ENCODE measurements at places on chromosomes 4 and X.
A peak's percentile ranks its signal among the peaks of the same experiment; 100 is the strongest.

GRCh38 chrX:140712413-140713173, 3.0 kb downstream of the LINC00632 start:
- DNase-seq = peak; percentile 86

DNA sequence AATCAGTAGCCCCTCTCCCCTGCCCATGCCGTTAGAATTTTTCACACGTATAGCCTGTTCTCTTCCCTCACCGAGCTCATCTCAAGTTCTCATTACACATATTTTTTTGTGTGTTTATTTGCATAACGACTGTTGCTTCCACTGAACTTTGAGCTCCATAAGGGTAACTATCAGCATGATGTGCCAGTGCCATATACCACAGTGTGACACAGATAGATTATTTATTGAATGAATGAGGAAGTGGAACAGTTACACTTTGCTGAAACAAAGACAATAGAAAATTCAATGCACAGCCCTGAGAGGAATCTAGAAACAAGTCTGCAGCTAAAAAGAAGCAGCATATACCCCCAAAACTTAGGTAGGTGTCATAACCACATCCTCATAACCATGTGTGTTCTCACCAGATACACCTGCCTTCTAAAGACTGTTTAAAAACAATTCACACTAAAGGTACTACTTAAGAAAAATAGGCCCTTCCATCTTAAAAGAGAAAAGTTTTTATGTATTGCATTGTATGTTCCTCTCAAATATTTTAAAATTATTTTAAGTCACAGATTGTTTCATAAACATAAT, 389.9 kb downstream of the PACRGL start:
- no peak for DNase-seq

DNA sequence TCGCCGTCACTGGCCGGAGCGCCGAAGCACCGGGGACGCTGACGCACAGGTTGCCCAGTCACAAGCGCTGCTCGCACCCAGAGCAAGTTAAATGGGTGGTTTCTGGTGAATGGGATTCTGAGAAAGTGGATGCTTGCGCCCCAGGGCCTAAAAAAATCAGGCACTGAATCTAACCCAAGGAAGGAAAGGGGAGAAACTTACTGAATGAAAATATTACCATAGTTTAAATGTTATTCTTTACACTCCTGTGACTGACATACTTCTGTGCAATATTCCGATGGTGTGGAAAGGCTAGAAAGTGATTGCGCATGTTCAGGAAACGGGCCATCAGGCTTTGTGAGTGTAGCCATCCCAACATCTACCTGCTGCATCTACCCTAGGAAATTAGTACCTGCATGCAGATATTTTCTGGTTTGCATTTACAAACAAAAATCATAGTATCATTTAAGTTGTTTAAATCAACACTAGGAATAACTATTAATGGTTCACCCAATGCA, 838 bp upstream of the ABCG2 start:
- DNase-seq = no peak

- DNase-seq = no peak
Observed at GRCh38 chrX:96906741-96907140, 23.0 kb downstream of the RPA4 start.

GRCh38 chrX:124342174-124342867, 4.0 kb upstream of the SH2D1A start:
- DNase-seq = no peak

DNA sequence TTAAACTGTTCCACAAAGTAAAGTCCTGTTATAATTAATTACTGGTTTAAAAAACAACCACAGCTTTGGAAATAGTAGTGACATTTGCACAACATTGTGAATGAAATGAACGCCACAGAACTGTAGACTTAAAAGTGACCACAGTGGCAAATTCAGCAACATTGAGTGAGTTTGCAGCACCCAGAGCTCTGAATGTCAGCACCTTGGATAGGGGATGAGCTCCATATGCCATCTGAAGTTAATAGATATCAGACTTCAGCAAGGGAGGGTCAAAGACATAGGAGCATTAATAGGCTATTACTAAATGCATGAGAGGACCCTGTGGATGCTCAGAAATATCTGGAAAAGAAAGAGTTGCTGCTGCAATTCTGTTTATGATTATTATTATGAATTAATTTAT, 55.3 kb upstream of the KCNIP4 start:
- no peak for DNase-seq

GRCh38 chr4:139484783-139485311, 30.9 kb downstream of the RAB33B start:
- DNase-seq = no peak

DNA sequence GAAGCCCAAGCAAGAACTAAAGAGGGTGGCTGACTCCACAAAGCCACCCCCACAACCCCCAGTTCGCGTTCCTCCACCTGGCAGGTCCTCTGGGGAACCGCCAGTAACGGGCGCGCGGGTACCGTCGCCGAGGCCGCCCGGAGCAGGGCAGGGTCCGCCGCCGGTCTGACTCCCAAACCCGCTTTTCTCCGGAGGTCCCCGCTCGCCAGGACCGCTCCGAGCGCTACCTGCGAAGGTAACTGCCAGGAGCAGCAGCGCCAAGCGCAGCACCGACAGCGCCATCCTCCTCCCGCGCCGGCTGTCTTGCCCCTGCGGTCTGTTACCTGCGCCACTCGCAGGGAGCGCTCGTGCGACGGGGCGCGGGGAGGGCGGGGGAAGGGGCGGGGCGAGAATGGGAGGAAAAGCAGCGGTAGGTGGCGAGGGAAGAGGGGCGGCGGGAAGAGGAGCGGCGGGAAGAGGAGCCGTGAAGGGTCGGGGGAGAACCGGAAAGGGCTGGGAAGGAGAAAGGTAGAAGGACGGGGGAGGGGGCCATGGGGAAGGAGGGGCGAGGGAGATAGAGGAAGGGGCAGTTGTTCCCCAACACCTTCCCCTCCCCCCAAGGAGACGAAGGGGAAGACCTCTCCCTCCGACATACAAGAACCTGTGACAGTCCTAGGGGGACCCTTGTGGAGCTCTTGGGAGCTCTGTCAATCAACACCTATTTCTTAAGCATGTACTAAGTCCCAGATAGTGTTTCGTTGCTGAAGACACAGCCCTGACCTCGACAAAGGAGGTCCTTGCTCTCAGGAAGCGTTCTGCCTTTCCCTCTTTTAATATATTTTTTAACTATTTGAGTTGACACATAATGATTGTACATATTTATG, at the start of gene SPINK2:
SPINK2 (minus strand) TSS at position 321 of the 863 bp plus-strand sequence; CDS start at position 282, 39 bp downstream.
- no peak for DNase-seq

GRCh38 chr4:56424697-56425514, 10.5 kb downstream of the PPAT start:
- DNase-seq = no peak

DNA sequence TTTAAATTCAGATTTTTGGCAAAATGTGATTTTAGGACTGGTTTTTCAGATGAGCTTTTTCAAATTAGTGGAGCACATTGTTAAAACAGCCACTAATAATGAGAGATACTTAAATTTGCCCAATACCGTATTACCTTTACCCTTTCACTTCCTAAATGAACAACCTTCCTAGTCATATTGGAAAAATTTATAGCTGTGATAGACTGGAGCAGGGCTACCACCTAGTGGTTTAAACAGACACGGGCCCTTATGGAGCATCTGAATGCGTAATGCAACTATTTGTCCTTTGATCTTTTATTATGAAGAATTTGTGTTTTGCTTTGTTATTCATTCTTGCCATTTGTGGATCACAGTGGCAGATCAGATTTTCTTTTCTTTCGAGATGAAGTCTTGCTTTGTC, 72.7 kb downstream of the KDM6A start:
- no peak for DNase-seq

GRCh38 chrX:108165383-108166111, 74.0 kb downstream of the ATG4A start:
- no peak for DNase-seq

DNA sequence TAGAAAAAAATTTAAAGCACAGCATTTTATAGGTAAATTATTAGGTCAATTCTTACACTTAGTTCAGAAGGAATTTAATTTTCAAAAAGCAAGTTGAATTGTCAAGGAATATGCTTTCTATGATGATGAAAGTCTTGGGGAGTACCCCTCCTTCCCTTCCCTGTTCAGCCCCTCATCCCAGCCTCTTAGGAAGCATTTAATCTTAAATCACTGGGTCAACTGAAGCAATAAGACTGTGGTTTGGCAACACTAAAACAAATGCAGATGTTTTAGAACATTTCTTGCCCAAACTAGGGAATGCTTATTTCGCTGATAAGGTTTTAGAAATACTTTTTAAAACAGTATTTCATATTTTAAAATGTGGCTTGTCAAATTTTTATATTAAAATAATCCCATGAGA, 19.1 kb upstream of the ARSJ start:
- no peak for DNase-seq

DNA sequence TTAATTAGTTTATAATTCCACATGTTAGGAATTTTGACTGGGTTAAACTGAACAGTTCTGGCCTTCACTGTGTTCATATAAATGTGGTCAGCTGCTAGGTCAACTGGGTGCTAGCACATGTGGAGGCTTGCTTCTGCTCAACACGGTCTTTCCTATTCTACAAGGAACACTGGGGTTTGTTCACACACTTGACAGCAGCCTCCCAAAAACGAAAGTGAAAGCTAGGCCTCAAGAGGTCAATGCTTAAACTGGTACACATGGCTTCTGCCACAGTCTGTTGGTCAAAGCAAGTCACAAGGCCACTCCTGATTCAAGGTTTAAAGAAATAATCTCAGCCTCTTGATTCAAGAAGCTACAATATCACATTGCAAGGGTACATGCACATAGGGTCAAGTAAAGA, 126.5 kb downstream of the QDPR start:
- DNase-seq = no peak

DNA sequence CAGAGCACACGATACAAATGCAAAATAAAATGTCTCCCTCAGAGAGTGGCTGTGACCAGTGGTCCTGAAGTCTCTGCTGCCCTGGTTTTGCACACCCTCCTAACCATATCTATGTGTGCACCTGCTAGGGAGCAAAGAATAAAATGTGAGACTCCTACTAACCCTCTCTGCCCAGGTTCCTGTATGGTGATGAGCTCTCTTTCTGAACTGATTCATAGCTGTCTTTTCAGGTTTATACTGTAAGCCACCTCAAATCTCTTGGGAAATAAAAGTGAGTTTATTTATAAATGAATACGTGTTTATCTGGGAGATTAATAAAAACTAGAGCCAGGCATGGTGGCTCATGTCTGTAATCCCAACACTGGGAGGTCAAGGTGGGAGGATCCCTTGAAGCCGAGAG, 126.0 kb upstream of the RBPJ start:
- DNase-seq = no peak

GRCh38 chr4:156838761-156839160, 132.8 kb downstream of the PDGFC start:
- no peak for DNase-seq

GRCh38 chrX:117038918-117039440, 576.2 kb upstream of the CT83 start:
- DNase-seq = no peak

- no peak for DNase-seq
Observed at GRCh38 chr4:122764821-122765215, 32.3 kb downstream of the BBS12 start.

GRCh38 chr4:74794382-74795010, at the start of gene BTC:
Gene BTC (minus strand): TSS chr4:74794523. CDS start chr4:74794325, 198 bp downstream.
- peak; percentile 67 for DNase-seq

- no peak for DNase-seq
Observed at GRCh38 chr4:125115941-125116340, 198.8 kb upstream of the FAT4 start.

- DNase-seq = peak; percentile 69
Observed at GRCh38 chr4:79964400-79965211, 108.4 kb downstream of the ANTXR2 start.

- no peak for DNase-seq
Observed at GRCh38 chrX:150730719-150731118, 37.5 kb downstream of the MTMR1 start.

DNA sequence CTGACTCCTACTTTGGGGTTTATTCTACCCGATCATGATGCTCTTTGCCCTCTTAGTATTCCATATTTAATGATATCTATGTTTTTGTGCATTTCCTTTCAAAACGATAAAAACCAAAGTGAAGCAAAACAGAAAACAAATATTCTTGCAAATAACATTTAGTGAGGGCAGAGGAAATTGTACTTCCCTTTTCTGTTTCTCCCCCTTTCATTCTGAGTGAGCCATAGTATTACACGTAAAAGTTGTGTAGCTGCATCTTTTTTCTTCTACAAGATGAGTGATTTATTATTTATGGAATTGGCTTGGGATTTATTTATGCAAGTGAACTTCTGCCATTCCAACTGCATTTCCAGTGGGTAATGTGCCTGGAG, 109.9 kb downstream of the AFF2 start:
- DNase-seq = no peak

- DNase-seq = no peak
Observed at GRCh38 chrX:68273887-68274286, 159.4 kb downstream of the OPHN1 start.

- DNase-seq = no peak
Observed at GRCh38 chrX:80841259-80841658, 31.6 kb upstream of the BRWD3 start.

- DNase-seq = no peak
Observed at GRCh38 chr4:180057299-180057721, 2185.9 kb upstream of the TENM3 start.

DNA sequence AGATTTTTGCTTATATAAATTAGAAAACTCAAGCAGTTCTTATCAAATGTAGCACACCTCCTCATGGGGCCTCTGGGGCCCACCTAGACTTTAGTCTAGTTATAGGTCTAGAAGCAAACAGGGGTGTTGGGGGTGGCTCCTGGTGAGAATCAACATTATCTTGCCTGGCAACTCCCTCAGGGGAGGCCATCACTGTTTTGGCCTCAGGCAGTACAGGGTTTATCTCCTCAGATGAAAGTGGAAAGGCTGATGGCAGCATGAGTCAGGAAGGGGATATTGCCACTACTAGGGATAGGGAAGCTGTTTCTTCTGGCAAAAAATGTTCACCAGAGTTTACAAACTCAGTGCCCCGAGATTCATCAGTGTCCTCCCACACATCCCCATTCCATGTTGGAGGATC, 232.4 kb upstream of the BMP3 start:
- no peak for DNase-seq

- DNase-seq = peak; percentile 64
Observed at GRCh38 chr4:56870946-56871345, 36.8 kb upstream of the REST start.

- DNase-seq = no peak
Observed at GRCh38 chr4:37740546-37740945, 54.4 kb upstream of the RELL1 start.

- no peak for DNase-seq
Observed at GRCh38 chr4:86896596-86896995, 4.4 kb upstream of the C4orf36 start.

DNA sequence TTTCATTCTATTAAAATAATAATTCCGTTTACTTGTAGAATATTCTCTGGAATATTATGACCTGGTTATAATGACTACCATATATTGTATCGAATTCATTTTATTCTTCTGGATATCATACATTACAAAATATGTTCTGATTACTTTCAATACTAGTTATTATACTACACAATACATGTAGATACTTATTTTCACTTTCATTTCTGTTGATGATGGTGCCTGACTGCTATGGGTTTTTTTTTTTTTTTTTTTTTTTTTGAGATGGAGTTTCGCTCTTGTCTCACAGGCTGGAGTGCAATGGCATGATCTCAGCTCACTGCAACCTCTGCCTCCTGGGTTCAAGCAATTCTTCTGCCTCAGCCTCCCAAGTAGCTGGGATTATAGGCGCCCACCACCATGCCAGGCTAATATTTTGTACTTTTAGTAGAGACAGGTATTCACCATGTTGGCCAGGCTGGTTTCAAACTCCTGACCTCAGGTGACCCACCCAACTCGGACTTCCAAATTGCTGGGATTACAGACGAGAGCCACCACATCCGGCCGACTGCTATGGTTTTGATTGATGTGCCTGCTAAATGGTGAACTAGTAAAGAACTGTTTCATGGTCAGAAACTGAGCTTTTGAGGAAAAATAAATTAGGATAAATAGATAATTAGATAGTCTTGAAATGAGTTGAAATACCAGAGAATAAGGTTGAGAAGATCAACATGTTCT, 39.5 kb downstream of the PCDH10 start:
- no peak for DNase-seq

All from left forelimb (tissue), 1 donor.